ENCODE measurements at places on chromosomes 16 and 17.

DNA sequence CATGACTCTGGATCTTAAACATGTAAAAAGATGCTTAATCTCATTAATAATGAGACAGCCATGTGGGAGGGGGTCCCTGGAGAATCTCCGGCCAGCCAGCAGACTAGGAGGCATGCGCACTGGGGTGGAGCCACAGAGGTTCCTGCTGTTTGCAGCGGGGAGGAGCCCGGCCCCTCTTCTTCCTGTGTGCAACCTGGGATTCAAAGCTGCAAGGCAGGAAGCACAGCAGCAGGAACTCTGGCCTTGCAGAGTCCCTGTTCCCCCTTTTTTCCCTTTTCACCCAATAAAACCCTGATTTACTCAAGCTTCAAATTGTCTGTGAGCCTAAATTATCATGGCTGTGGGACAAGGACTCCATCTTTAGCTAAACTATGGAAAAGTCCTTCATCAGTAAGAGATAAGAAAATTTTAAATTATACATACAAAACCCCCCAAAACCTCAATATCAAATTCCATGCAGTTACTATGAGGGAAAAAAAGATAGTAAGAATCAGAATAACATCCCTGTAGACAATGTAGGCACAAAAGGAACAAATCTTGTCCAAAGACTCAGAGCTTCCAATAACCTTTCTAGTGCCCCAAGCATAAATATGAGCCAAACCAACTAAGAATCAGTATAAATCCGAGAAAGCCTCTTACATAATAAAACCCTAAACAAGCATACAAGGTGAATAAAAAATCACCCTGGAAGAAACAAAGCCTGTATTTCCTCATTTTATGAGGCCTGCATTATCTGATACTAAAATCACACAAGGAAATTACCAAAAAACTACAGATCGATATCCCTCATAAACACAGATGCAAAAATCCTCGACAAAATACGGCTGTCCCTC, 12.1 kb downstream of the CFDP1 start:
- no peak for DNase-seq

DNA sequence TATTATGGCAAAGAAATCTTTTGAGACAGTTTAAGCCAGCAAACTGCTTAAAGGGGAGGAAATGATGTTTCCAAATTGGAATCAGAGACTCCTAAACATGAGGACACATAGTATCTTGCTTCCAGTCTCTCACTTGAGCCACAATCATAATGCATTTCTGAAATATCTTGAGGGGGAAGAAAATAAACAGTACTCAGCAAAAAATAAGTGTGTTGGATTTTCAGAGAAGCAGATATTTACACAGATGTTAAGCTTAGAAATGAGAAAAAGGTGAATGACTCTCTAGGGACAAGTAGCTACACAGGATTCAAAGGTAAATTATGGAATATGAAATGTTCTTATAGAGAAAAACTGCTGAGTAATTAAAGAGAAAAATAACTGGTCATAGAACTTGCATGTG, 1583.6 kb downstream of the CDH8 start:
- DNase-seq = no peak

- DNase-seq = no peak
Measured at GRCh38 chr17:12584727-12585126, 81.0 kb upstream of the MYOCD start.

- DNase-seq = no peak
Measured at GRCh38 chr17:38564869-38565268, 40.9 kb downstream of the SRCIN1 start.

GRCh38 chr17:41939044-41939692, 8.8 kb downstream of the ODAD4 start:
- DNase-seq = no peak

- no peak for DNase-seq
Measured at GRCh38 chr16:11078812-11079459, 134.6 kb downstream of the CLEC16A start.

Data from CD4-positive, alpha-beta T cell treated with Interleukin-10 for 1 hour (primary cell).